Fibroblast of upper back skin (primary cell): ENCODE measurements at places on chromosomes 13 and 19.

DNA sequence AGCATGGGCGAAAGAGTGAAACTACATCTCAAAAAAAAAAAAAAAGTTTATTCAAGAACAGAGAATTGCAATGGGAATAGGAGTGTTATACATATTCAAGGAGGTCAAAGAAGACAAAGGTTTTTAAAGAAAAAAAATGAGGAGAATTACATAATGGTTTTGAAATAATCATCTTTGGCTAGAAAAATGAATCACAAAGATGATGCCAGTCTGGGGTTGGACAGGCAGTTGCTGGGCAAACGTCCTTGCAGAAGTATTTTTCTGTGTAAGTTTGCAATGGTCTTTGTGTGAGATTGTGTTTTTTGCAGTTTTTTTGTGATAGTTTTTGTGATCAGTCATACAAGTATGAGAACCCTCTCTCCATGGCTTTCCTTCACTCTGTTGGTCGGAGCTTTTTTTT lies 23.7 kb downstream of the LYPD3 start:
- no peak for DNase-seq

DNA sequence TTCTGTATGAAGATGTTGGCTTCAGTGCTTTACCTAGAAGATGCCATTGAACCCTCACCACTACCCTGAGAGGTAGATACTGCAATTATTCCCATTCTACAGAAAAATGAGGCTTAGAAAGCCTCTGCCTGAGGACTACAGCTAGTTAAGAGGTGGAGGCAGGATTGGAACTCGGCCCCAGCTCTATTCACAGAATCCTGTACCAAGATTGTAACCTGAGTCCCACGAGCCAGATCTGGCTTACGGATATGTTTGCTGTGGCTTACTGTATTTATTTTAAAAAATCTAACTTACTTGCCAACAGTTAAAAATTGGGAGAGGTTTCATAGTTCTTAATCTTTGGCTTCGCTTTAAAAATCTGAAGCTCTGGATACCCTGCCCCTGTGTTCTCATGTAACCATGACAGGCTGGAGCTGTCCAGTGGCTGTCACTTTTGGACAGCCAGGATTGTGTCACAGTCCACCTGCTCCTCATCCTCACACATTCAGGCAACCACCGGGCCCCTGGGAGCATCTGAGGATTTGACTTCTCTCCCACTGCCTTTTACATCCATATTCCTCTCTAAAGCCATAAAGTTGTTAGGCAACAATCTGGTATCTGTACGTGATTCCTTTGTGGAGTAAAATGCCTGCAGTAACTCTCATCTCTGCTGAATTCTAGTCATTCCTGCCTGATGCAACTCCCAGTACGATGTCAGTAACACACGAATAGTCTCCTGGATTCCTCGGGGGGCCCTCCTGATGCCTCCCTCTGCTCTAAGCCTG lies 160.8 kb upstream of the SERP2 start:
- DNase-seq, result peak; percentile 90

GRCh38 chr13:83007226-83007625 lies 875.0 kb downstream of the SLITRK1 start:
- no peak for DNase-seq

GRCh38 chr13:43879755-43880181 lies at the start of gene LACC1:
LACC1 (plus strand) TSS chr13:43879904; CDS start chr13:43880986, 1,082 bp downstream.
- no peak for DNase-seq

DNA sequence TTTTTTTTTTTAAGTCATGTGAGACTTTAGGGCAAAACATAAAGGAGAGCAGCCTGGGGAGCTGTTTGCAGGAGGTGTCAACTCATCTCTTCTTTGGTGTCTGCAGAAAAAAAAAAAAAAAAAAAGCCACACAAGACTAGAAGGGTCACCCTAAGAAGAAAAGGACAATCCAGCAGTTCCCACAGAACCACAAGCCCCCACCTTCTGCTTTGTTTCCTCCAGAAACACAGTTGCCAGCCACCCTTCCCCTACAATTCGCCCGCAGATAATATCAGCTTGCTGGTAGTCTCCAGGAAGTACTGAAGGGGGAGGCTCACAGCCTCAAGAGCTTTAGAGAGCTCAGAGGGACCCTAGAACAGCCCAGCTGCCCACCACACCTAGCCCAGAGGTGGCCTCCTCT lies 22.3 kb upstream of the ZBTB7A start:
- no peak for DNase-seq

DNA sequence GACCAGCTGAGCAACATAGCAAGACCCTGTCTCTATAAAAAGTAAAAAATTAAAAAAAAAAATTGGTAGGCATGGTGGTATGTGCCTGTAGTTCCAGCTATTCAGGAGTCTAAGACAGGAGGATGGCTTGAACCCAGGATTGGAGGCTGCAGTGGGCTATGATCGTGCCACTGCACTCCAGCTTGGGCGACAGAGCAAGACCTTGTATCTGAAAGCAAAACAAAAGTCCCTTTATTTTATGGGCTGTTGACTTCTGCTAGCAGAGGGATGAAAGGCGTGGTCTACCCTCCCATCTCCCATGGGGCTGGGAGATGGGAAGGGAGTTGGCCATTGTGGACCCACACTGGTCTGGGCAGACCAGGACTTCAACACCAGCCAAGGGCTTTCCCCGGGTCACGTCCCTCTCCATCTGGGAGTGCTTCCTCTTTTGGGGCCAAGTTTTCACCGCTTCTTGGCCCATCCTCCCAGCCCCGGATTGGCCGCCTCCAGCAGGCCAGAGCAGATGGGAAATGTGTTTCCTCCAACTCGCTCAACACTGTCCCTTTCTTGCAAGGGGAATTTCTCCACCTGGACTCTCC lies 2.2 kb upstream of the TNFSF9 start:
- DNase-seq, result no peak

- DNase-seq, result no peak
Measured at GRCh38 chr19:37148214-37148613, 24.3 kb downstream of the ZNF585A start.

DNA sequence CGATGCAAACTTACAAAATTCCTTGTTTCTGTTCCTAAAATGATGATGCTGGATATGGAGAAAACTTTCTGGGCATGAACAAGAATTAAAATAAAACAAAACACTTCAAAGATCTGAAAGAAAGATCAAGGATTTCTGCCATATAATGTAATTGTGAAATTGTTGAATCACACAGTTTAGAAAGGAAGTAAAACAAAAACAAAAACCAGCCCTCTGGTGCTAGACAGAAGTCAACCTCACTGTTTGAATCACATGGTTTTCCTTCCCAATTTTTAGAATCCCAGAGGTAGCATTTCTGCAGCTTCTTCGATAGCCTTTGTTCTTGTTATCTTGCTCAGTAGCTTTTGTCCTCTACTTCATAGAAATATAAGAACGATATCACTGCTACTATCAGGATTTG lies 118.2 kb upstream of the ARGLU1 start:
- no peak for DNase-seq

DNA sequence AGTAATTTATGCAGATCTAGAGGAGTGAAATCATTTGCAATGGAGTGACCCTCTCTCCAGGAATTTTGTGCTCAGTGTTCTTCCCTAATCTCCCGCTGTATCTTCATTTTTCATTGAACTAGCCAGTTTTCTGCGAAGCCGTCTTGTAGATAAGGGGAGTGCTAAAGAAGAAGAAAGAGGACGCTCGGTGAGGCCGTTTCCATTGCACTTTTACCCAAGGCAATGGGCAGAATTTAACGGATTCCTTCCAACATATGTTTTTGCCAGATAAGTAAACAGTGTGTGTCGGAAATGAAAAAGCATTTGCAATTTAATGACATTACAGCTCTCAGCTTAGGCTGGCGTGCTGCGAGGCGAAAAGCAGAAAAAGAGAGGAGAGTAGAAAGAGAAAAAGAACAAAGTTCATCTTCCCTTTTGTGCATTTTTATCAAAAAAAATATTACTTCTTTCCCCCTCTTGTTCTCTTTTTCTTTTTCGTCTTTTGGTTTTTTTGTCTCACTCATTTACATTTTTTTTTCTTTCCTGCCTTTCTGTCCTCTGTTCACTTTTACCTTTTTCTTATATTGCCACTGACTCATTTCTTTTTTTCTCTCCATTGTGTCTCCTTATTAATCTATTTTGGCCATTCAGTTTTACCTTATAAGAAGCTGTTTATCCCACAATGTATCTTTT lies 49.9 kb downstream of the SOX21 start:
- no peak for DNase-seq

DNA sequence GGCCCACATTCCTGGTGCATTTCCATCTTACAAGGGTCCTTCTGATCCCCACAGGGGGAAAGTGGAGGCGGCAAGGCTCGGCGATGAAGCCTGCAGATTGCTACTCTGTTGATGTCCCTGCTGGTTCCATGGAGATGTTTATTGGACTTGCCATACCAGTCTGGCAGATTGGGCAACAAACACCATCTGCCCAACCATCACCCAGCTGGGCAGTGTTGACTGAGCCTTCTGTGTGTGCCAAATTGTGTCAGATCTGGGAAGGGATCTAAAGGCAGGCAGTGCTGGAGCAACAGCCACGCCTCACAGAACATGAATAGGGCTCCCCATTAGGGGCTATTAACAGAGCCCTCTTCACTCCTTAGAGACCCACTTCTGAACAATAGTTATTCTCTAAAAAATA lies 35.0 kb downstream of the FLT1 start:
- DNase-seq, result no peak

GRCh38 chr13:80630685-80631121 lies 289.8 kb upstream of the SPRY2 start:
- DNase-seq, result peak; percentile 70

DNA sequence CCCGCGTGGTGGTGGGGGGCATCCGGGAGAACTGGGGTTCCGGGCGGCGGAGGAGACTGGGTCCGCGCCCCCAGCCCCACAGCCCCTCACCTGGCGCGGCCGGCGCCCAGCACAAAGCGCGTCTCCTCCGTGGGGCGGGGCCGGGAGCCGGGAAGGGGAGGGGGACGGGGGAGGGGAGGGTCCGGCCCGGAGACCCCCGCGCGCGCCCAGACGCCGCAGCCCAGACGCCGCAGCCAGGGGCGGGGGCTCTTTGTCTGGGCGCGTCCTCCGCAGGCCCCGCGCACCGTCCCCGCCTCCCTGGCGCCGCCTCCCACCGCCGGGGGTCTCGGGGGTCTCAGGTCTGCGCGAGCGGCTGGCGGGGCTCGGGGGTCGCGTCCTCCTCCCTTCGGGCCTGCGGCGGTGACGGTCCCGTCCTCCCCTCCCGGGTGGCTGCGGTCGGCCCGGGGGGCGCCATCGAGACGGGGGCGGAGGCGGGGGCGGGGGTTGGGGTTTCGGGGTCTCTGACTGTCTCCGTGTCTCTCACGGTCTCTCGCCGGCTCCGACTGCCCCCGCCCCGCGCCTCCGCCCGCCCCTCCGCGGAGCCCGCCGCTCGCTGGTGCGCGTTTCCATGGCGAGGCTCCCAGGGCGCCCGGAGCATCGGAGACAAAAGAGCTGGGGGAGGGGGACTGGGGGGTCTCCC lies at the start of gene PLPPR3:
Gene PLPPR3 (minus strand): TSS at position 131 of the 679 bp plus-strand sequence. CDS start 396 bp downstream, outside the sequence.
- no peak for DNase-seq

DNA sequence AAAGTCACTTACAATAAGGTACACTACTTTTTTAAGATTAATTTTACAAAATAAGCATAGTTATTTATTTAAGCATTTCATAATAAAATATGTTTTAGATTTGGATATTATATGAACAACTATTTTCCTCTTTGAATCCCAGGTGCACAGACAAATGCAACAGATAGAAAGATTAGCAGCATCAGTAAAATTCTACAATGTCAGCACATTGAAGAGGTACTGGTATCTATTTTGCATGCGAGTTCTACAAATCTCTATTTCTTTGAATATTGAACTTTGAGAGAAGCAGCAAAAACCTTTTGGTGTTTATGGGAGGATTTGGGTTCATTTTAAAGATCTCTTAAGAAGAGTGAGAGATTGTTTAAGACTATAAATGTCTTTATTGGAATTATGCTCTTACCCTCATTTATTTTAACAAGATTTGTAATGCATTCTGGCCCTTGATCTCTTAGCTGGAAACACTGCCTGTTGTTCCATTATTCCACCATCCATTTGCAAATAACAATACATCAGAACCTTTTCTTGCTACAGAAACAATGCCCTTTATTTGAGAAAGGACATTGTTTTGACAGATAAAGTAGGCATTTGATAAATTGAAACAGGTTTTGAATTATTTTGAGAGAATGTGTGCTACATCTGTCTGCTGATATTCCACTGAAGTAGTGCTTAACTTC lies 558.8 kb upstream of the KLHL1 start:
- no peak for DNase-seq

GRCh38 chr13:24052547-24053518 lies 107.7 kb upstream of the SPATA13 start:
- peak; percentile 41 for DNase-seq

DNA sequence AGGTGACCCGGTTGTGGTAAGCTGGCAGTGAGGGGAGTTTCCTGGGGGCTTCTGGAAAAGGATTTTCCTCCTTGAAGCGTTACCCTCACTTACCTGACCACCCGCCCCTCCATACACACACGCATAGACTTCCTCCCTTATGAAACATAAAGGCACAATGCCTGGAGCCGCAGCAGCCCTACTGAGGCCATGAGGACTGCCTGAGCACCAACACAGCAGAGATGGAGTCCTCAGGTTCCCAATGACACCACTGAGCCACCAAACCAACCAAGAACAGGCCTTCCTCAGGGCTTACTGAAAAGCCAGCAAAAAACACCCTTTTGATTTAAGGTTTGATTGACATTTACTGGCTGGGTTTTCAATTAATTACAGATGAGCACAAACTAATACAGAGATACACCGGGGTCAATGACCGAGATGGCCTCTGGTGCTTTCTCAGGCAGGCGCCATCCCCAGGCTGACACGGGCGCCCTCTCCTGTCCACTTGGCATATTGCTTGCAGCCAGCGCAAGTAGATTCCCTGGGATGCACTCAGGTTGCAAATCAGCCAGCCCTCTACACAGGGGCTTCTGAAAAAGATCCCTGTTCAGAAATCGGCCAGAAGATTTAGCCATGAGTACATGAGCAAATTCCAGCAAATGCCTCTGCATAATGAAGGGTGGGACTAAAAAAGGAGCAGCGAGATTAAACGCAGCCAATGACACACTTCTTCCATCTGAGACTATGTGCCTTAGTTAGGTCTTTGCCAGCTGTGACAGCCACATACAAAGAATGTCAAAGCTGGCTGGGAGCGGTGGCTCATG lies 14.8 kb downstream of the OPA3 start:
- peak; percentile 23 for DNase-seq

- no peak for DNase-seq
Measured at GRCh38 chr19:55831846-55832245, at the start of gene NLRP11. NLRP11 (minus strand) TSS chr19:55831999; CDS start chr19:55818174, 13,825 bp downstream.

- no peak for DNase-seq
Measured at GRCh38 chr13:78596736-78597601, 6.4 kb downstream of the POU4F1 start.

GRCh38 chr19:4007836-4008539 lies 452 bp downstream of the PIAS4 start:
- no peak for DNase-seq

DNA sequence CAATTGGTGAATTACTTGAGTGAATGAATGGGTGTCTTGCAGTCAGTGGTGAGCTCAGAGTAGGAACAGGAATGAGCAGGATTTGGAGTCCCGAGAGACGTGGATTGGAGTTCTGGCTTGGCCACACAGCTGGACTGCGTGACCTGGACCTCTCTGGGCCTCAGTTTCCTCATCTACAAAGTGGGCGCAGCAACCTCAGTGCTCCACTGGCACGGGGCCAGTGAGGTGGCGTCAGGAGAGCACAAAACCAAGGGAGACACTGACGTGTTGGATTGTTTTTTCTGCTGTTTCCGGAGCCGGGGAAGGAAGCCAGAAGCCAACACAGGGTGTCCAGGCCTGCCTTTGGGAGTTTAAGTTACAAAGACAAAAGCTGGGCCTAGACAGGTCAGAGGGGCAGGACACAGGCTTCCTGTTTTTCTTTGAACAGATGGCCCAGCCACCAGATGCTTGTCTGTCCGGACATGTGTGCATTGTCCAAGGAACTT lies 6.5 kb upstream of the DOCK6 start:
- DNase-seq, result peak; percentile 43
